ENCODE measurements at places on chromosomes 12 and 14.

- DNase-seq: no peak
Observed at GRCh38 chr14:100158566-100159093, 815 bp downstream of the DEGS2 start.

DNA sequence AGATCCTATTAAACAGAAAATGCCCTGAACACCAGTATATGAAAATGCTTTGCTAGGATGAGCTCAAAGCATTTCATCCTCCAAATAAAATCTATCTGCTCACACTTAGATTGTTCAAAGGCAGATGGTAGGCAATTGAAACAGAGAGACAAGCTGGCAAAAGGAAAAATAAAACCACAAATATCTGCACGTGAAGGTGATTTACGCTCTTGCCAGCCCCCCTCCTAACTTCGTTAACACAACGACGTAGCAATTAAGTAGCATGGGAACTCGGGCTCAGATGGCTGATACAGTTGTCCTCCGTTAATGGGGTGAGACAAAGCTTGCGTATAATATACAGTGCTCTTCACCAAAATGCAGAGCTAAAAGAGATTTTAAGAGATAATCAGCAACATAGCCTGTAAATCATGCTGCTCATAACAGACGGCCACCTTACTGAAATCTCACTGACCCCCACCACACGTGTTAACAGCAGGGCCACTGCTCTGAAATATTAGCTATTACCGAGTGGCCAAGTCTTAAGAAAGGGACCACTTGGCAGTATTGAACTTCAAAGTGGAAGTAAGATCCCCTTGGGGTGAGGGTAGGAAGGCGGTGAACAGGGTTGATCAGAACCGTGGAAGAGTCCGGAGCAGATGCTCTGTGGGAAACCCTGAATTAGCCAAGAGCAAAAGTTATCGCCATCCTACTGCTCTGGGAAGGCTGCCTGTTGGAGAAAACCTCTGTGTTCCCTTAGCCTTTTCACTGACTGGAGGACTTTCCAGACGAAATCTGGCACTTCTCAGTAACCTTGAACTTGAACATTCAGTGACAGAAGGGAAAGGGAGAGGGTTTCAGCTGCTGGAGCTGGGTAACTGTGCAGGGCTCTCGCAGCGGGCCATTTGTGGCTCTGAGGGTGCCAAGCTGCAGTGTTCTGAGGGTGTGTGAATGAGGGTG lies 23.1 kb downstream of the ETV6 start:
- no peak for DNase-seq

GRCh38 chr14:54366736-54367735 lies 29.8 kb upstream of the CDKN3 start:
- DNase-seq: peak; percentile 63

GRCh38 chr12:104725610-104726009 lies 232.5 kb downstream of the SLC41A2 start:
- DNase-seq: no peak

DNA sequence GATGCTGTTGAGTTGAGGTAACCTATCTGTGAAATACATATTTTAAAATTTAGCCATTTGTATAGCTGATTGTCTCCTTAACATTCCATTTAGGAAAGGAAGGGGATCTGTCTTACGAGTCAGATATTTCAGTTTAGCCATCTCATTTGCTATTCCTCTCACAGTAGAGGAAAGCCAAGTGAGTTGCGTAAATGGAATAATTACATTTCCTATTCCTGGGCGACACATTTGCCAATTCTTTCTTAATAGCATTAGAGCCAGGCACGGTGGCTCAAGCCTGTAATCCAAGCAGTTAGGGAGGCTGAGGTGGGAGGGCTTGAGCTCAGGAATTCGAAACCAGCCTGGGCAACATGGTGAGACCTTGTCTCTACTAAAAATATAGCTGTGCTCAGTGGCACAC lies 116.3 kb downstream of the TMX1 start:
- no peak for DNase-seq

DNA sequence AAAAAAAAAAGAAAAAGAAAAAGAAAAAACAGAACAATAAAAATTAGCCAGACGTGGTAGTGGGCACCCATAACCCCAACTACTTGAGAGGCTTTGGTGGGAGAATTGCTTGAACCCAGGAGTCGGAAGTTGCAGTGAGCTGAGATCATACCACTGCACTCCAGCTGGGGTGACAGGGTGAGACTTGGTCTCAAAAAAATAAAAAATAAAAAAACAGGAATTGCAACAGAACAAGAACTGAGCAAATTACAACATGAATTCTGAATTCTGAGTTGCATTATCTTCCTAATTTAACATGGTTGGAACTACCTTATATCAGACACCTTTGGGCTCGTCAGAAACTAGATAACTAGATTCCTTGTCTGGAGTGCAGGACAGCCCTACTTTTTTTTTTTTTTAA lies 53.3 kb upstream of the NR2C1 start:
- DNase-seq: no peak

DNA sequence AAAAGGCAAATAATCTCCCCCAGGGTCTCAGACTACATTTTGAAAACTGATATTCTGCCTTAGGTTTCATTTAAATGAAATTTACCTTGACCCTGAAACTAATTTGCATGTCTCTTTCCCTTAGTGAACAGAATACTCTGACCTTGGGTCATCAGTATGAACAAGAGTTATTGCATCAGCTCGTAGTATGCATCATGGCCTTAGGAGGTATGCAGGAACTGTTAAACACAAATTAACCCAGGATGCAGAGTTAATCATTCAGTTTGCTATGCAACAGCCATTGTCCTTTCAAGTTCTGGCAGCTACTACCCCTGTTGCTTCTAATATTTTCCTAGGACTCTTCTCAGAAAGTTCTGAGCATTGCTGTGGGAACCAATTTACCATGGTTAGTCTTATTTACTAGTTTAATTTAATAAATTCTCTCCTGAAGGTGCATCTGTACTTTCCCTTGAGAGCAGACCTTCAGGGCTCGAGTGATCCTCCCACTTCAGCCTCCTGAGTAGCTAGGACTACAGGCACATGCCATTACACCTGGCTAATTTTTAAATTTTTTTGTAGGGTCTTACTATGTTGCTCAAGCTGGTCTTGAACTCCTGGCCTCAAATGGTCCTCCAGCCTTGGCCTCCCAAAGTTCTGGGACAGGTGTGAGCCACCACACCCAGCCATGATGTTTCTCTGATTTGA lies 126.7 kb downstream of the TTC6 start:
- no peak for DNase-seq

DNA sequence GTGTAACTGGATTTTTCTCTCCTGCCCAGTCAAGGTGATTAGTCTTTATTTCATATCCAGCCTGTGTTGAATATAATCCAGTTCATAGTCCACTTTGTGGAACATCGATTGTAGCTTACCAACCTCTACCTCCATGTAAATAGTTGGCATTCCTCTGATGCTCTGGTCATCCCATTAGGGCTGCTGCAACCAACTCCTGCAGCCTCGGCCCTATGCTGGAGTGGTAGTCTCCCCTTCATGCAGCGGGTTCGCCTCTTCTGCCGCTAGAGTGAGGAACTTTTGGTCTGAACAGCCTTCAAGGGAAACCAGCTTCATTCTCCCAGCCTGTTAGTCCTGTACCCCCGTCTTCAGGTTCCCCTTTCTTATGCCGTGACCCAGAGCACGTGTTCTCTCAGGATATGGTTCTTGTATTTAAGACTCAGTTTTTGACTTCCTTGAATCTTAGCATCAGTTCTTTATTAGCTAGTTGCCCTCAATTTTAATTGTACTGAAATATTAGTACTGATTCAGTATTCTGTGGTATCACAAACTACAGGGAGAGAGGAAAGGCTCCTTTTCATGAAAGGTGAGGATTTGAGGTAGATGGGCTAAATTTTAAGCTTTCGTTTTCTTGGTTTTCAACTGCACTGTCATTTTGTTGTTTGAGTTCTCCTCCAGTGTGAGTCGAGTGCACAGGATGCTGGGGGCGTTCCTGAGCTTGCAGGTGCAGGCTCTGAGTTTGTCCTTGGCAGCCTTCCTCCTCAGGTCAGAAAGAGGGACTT lies 33.2 kb downstream of the ZNF664 start:
- DNase-seq: no peak

- no peak for DNase-seq
Observed at GRCh38 chr12:34335819-34336262, 313.5 kb downstream of the ALG10 start.

- DNase-seq: no peak
Observed at GRCh38 chr12:103495469-103496456, at the start of gene C12orf42. C12orf42 (minus strand) TSS chr12:103495968; CDS start chr12:103478426, 17,542 bp downstream.

- DNase-seq: no peak
Observed at GRCh38 chr12:103166949-103167348, 209.5 kb downstream of the ASCL1 start.

GRCh38 chr12:44875417-44875953 lies 630 bp downstream of the NELL2 start:
- DNase-seq: no peak

GRCh38 chr14:27660683-27661082 lies 1062.8 kb upstream of the NOVA1 start:
- no peak for DNase-seq

DNA sequence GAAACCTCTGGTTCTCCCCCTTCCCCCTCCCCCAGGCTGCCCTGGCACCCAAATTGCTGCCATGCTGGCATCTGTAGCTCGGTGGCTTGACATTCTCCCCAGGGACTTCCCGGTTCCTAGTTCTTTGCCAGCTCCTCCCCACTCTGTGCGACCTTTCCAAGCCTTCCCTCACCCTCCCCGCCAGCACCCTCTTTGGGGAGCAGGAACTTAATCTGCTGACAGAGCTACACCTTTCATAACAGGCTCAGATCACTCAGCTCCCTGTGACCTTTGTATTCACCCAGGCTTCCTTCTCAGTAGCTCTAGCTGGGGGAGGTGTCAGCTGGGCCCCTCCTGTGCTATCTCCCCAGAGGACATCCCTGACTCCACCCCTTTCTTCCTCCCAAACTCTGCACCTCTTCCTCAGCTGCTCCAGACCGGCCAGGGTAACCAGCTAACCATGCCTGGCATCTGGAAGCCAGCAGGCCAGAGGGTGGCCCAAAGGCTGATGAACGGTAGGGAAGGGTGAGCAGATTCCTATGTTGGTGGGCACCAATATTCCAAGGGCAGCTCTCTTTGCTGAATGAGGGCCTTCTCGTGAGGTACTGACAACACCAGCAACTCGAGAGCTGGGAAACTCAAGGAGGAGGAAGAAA lies 1.8 kb upstream of the COX14 start:
- DNase-seq: no peak

- no peak for DNase-seq
Observed at GRCh38 chr12:132141976-132142678, 2.0 kb downstream of the DDX51 start.

DNA sequence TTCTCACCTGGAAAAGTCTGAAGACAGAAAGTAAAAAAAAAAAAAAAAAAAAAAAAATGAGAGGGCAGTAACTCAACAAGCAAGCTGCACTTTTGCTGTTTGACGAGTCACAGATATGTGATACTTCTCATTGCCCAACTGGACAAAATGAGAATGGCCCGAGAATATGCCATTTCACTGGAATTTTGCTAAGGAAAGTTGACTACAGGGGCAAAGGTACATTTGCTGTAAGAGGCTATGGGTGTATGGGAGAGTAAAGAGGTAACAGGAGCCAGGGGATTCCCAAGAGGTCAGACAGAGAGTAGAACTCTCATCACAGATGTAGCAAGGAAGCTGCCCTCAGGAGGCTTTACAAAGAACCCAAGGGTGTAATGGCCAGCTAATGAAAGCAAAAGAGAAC lies 22.9 kb downstream of the KIF21A start:
- DNase-seq: no peak

DNA sequence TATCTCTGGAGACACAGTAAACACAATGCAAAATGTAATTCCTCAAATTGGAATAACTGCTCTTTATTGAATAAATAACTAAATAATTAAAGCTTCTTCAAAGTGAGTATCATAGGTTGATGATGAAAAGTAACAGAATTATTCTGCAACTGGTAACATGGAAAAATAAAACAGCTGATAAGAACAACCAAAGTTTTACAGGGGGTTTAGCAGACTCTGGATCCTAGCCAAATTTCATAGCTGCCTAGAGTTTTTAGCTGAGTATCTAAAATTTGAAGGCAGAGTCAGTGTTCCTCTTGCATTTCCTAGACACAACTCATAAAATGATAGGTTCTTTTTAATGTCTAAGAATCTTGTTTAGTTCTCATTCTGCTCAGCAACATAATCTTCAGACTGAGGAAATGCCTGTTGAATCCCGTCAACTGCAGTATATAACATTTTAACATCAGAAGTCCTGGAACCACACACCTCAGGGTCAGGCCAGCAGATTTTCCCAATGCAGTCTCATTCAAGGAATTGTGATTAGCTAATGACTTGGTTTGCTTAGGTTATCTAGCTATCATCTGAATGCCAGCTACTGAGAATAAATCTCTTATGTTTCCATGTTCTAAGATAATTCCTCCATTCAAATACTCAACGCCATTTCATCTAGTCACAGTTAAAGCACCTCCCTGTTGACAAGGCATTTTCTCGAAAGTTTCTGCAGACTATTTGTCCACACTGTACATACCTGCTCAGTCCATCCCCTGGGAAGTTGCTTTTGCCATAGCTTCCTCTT lies 411.6 kb downstream of the BCAT1 start:
- DNase-seq: no peak

- DNase-seq: peak; percentile 29
Observed at GRCh38 chr12:29783773-29784666, at the start of gene TMTC1. TMTC1 (minus strand) TSS chr12:29783942; CDS start chr12:29783751, 191 bp downstream.

- DNase-seq: peak; percentile 11
Observed at GRCh38 chr12:115468087-115468510, 784.1 kb upstream of the TBX3 start.

DNA sequence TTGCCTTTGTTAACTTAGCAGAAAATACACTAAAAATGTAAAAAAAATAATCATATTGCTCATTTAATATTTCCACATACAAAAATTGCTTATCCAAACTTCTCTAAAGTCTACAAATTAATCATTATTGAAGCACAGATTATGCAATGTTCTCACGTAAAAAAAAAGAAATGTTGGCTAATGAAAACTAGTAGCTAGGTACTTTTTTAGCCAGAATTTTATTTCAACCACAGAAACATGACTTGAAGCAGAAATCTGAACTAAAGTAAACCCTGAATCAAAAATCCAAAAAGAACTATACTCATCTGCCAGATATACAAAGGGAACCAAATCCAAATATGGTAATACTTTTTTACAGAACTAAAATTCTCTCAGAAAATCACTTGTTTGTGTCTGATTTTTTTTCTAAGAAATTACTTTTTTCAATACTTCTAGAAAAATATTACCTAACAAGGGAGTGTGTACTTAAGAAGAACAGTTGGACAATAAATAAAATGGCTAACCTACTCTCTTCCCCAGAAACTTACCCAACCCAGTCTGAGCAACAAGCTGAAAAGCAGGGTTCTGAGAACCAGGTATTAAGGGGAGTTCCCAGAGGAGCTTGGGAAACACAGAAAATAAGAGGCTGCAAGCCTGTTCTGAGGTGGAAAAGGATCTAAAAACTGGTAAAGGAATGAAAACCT lies 78.4 kb upstream of the RAP1B start:
- DNase-seq: no peak

- no peak for DNase-seq
Observed at GRCh38 chr12:76180401-76181277, 96.2 kb upstream of the NAP1L1 start.

DNA sequence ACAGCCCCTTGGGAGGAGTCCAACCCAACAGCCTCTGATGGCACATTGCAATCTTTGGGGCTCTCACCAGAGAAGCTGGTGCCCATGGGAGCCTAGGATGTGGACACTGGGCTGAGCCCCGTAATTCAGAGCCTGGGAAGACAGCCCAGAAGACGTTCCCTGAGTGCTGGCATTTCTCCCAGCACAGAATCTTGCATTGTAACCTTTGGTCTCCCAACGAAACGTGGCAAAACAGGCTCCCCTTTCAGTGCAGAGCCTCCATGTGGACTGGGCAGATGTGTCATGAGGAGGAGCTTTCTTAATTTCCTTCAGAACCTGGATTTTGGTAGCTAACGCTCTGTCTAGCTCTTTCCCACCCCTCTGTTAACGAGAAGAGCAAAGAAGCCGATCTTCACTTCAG lies 26.3 kb downstream of the BATF start:
- no peak for DNase-seq

- no peak for DNase-seq
Observed at GRCh38 chr14:75875958-75876357, 105.8 kb downstream of the TGFB3 start.
